Psoas muscle (tissue), 8 donors: ENCODE measurements at places on chromosomes 6 and 20.

GRCh38 chr6:20757761-20758160 is 223.5 kb downstream of the CDKAL1 start:
- no peak for DNase-seq

DNA sequence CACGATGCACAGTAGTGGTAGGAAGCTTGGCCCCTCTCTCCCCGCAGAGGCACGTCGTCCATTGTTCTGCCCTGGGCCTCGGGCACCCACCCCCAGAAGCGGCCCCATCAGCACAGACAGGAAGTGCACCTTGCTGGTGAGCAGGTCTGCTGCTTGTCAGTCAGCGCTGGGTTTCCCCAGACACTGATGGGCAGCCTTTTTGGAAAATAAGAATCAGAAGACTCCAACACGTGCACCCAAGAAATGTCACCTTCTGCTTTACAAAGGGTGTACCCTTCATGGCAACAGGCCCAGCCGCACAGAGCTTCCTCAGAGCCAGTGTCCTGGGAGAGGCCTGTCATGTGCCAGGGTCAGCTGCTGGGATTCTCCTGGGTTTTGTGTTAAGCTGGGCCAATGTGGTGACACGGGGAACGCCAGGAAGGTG is 34.7 kb upstream of the IRF4 start:
- no peak for DNase-seq

DNA sequence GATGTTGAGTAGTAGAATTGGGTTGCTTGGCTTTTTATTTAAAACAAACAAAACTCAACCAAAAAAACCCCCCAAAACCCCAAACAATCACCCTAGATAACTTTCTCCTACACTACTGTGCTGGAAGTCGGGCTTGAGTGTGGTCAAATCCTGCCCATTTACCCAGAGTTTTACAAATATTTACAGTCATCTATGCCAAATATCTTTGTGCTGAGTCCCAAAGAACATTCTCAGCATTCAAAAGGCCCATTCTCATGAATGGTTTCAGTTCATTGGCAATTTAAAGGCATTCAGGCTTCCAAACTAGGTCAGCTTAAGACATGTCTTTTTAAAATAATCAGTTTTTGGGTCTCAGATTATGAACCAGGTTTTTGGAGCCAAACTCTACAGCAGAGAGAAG is 1.8 kb downstream of the RNF144B start:
- DNase-seq = no peak

- no peak for DNase-seq
These were observed 237.5 kb upstream of the QKI start for GRCh38 chr6:163177007-163177406.

- no peak for DNase-seq
These were observed 192.7 kb downstream of the RNF144B start for GRCh38 chr6:18579869-18580268.

GRCh38 chr6:85081102-85081501 is 316.7 kb upstream of the TBX18 start:
- DNase-seq = no peak

- DNase-seq = no peak
These were observed 95.9 kb upstream of the PRL start for GRCh38 chr6:22392711-22393110.

GRCh38 chr6:7647504-7647903 is 57.5 kb downstream of the SNRNP48 start:
- DNase-seq = no peak

DNA sequence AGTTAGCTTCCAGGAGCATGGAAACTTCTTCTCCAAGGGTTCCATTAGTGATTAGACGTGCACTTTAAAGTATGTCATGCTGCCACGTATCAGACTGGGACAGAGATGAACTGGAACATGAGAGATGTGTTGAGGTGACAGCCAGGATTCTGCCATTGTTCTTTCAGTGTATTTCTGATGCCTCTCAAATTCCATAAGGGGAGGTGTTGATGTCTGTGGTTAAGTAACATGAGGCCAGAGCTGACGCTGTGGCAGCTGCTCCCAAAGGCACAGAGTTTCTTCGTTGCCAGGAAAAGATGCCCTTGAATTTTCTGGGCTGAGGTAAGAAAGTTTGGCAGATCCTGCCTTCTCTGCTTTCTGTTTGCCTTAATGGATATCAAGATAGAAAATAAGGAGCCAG is 63.5 kb downstream of the TRMT6 start:
- DNase-seq = peak; percentile 56

DNA sequence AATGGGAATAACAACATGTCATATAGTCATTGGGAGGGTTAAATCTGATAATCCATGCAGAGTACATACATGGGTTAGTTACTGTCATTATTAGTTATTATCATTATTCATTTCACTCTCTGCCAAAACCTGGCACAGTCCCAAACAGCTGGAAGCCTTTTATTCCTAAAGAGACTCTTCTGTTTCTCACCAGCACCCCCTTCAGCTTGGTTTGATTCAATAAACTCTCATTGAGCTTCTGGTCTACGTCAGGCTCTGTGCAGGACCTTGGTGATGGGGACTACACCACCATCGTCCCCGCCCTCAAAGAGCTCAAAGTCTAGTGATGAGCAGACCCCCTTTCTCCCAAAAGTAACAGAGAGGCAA is 2.3 kb downstream of the KCNK15 start:
- no peak for DNase-seq

DNA sequence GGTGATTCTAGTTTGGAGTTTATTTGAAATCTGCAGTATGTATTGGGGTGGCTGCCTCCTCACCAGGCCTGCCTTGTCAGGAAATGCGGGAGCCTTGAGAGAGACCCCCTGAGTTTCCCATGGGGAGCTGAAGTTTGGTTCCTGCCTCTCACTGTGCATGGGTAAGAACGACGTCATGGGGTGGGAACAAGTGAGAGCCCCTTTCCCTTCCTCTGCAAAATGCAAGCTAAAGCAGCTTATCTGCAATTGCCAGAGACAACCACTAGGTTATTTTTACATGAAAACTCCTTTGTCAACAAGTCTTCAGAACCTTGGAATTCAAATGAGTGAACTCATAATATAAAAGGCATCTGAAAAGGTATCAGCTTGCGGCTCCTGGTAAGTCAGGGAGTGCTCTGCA is 58.4 kb downstream of the TMEM170B start:
- DNase-seq = no peak

GRCh38 chr6:100446115-100447080 is 18.3 kb downstream of the SIM1 start:
- peak; percentile 55 for DNase-seq

- no peak for DNase-seq
These were observed 30.2 kb downstream of the EPHA7 start for GRCh38 chr6:93389192-93389591.

DNA sequence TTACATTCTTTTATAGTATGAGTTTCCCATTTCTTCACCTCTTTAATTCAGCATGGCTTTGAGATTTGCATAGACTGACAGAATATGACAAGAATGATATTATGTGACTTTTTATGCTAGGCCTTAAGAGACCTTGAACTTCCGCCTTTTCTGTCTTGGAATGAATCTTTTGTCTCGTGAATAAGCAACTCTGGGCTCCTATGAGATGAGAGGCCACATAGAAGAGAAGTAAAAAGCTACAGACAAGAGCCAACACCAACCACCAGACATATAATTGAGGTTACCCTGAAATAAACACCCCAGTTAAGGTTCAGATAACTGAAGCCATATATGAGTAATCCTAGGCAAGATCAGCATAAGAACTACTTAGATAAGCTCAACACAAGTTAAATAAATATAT is 600.8 kb downstream of the MEI4 start:
- no peak for DNase-seq

DNA sequence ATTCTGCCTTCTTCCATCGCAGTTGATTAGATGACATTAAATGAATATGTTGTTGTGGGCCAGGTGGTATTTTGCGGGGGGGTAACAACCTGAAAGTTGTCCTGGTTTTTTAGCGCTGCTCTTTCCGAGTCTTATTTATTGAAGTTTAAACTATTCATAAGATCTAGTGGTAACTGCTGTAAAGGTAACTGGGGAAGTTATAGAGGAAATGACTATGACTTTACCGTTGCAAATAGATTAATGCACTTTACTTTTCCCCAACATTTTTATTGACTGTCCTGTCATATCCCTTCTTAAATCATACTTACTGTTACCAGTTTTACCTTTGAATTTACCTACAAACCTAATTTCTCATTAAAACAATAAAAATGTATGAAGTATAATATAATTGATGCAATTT is 173.4 kb downstream of the ARID1B start:
- no peak for DNase-seq

DNA sequence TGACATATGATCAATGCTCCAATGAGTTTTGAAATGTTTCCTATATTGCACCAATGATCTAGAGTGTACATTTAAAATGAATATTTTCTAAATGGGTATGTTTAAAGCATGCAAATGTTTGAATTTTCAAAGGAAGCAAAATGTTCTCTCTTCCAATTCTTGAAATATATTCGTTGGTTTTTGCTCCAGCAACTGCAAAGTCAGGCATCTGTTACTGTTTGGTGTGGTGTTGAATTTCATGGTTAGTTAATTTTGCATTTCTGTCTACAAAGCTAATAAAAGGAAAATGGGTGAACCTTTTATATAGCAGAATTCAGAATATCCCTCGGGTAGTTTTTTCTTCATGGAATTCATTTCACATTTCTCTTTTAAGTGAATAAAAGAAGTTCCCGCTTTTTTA is 1018.3 kb downstream of the GRIK2 start:
- no peak for DNase-seq

DNA sequence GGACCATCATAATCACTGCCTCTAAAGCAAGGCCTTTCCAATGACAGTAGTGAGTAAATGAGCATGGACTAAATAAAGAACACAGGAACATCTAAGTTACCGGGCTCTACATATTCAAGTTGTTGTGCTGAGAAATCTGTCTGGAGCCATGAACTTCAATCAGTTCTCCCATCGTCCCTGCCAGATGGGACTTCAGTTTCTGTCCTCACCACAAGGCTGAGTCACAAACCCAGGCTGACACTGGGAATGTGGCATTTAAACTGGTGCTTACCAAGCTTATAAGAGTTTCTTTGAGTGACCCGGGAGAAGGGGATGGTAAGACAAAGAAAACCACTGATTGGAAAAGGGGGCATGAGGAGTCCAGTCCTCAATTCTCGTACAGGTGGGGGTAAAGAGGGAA is 497.0 kb downstream of the MAFB start:
- no peak for DNase-seq

DNA sequence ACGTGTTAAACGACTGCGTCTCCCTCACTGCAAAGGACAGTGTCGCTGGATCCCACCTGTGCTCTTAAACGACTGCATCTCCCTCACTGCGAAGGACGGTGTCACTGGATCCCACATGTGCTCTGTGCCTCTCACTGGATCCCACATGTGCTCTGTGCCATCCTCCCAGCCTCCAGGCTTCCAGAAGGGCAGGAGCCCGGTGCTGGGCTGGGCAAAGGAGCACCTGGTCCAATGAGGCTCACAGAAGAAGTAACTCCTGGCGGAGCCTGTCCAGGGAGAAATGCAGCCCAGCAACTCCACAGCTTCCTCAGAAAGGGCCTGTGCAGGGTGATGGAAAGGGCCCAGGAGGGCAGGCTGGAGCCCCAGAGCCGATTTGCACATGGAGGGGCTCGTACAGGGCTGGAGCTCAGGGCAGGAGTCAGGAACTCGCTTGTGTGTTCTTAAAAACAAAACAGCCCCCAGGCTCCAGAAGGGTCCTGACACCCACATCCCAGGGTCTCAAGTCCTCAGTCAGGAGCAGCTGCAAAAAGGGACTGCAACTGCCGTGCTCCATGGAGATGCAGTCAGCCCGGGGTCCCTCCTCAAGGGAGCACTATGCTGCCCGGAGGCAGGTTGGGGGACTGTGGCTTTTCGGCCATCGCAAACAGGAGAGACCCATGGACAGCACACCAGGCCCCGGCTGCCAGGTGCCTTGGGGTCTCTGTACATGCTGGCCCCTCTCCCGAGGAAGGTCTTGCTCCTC is 52.7 kb downstream of the DLL1 start:
- DNase-seq = no peak

DNA sequence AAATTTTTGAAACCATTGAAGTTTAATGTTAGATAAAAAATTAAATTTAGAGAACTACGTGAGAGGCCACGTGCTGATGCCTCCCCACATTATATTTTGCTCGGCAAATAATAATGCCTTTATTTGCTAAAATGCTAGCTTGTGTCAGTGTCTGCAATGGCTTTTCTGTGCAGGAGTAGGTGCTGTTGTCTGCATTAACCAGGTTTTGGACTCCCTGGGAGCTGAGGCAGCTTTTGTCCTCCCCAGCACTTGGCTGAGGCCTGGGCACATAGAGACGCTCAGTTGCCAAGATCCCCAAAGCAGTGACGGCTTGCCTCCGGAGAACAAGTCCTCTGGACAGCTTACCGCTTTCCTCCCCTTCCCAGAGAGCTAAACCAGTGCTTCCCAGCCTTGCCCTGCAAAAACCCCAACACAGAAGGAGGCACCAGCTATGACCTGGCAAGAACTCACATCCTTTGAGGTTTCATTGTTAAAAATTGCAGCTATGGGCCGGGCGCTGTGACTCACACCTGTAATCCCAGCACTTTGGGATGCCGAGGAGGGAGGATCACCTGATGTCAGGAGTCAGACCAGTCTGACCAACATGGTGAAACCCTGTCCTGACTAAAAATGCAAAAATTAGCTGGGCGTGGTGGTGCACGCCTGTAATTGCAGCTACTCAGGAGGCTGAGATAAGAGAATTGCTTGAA is 59.9 kb downstream of the KAT14 start:
- DNase-seq = no peak

DNA sequence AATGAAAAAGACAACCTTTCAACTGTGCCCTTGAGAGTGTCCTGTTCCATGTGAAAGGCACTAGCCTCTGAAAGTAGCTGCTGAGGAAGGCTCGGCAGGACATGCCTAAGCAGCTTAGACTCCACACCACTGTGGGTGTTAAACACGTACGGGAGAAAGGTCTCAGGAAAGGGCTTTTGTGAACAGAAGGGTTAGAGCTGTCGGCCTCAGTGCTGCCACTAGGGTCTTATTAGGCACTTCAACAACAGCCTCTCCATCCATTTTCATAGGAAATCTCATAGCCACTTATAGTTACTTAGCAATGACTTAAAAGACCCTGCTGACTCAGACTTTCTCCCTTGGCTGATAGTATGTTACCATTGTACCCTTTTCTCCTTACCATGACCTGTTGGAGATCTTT is 662.8 kb downstream of the TBC1D32 start:
- no peak for DNase-seq

GRCh38 chr20:26276554-26277210 is 580.0 kb upstream of the ZNF337 start:
- DNase-seq = no peak

DNA sequence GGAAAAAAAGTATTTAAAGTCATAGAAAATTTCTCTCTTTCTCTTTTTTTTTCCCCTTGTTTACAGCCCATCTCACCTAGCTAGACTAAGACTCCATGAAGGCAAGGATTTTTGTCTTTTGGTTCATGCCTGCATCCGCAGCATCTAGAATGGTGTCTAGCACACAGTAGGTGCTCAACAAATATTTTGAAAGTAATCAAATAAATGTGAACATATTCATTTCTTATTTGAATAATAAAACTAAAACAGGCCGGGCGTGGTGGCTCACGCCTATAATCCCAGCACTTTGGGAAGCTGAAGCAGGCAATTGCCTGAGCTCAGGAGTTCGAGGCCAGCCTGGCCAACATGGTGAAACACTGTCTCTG is 4.7 kb upstream of the ZNF341 start:
- no peak for DNase-seq
